ENCODE measurements at places on chromosomes 7 and 10. TPM values are rescaled to one million over a fixed set of nuclear protein-coding genes. Genes with fewer than 3 reads are reported as not detected.
A peak's percentile ranks its signal among the peaks of the same experiment; 100 is the strongest.

DNA sequence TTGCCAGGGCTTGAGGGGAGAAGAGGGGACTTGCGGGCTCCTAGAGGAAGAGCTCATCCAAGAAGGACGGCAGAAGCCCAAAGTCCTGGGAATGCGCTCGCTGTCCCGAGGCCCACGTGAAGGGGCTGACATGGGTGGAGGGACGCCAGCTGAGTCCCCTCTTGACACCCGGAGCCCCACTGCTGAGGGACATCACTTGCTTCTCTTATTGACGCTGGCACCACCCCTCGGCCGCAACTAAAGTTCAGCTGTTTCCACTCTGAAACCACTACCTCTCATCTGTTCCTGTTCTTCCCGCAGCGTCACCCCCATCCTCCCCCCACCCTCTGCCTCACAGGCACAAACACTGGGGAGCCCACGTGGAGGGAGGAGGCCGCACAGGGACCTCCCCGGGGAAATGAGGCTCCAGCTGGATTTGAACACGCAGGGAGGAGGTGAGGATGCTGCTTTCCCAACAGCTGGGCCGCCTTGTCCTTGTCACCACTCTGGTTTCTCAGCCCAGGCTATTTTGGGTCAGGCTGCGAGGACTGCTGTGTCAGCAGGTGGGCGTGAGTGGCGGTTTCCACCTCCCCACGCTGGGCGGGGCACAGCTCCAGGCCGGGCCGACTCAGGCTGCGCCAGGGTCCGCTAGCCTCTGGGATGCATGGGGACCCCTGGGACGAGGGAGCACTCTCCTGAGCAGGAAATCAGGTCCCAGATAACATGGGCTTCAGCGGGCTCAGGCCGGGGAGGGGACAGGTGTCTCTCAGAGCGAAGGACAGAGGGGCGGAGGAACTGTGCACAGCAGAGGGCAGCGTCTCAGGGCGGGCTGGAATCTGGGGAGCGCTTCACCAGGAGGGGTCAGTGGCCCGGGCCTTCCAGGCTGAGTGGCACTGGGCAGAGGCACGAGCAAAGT, 156.3 kb downstream of the ZNF248 start:
- DNase-seq = no peak

GRCh38 chr10:3619241-3619640, 165.8 kb downstream of the KLF6 start:
- DNase-seq = no peak

GRCh38 chr7:94492601-94493000, 17.0 kb upstream of the CASD1 start:
- DNase-seq = no peak

DNA sequence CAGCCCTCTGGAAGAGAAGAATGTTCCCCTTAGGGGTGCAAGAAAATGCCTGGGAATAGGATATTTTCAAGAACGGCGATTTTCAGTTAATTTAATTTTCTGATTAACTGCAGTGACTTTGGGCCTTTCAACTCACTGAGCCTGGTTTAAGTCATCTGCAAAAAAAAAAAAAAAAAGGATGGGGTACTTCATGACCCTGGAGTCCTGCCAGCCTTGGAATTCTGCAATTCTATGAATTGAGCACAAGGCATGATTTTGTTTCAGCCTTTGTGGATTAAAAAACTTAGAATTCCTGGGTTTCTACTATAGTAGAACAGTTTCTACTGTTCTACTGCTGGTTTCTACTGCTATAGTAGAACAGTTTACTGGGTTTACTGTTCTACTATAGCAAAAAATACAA, 58.3 kb upstream of the CALD1 start:
- DNase-seq = no peak

DNA sequence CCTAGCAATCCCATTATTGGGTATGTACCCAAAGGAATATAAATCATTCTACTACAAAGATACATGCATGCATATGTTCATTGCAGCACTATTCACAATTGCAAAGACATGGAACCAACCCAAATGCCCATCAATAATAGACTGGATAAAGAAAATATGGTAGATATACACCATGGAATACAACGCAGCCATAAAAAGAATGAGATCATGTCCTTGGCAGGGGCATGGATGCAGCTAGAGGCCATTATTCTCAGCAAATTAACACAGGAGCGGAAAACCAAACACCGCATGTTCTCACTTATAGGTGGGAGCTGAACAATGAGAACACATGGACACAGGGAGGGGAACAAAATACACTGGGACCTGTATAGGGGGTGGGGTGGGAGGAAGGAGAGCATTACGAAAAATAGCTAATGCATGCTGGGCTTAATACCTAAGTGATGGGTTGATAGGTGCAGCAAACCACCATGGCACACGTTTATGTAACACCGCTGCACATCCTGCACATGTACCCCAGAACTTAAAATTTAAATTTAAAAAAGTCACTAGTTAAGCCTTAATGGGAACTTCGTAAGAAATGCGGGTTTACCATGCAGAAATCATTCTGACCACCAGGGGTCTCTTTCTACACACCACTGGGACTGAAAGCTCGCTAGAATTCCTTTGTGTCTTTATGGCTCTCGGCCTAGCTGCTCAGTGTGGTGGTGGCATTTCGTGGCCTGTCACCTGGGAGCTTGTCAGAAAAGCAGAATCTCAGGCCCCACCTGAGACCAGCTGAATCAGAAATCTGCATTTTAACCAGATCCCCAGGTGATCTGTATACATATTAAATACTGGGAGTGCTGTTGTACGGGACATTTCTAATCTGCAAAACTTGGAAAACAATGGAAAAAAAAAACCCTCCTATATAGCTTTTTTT, 9.5 kb downstream of the ANKRD1 start:
- DNase-seq = peak; percentile 56

DNA sequence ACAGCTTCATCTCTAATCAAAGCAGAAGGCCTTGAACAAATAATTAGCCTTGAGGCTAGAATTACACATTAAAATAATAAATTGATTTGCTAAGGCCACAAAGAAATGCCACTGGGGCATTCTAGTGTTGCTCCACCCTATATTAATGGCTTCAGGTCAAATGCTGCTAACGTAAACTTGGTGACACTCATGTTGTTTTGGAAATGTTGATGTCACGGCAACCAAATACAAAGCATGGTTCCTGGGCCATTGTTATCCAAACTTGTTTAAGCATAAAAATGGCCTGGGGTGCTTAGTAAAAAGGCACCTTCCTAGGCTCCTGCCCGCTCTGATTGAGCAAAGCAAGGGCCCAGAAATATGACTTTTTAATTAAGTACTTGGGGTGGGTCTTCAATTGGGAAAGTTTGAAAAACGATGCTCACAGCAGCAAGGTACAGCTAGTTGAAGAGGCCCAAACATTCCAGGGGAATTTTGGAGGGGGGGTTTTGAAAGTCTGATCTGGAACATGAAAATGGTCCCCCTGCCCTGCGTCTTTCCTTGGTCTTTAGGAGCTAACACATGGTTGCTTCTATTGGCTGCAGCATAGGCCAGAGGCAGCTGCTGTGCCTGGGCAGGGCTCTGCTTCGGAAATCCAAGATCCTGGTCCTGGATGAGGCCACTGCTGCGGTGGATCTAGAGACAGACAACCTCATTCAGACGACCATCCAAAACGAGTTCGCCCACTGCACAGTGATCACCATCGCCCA, 67.8 kb downstream of the ABCC2 start:
- no peak for DNase-seq

GRCh38 chr10:100173035-100173434, 12.8 kb downstream of the ERLIN1 start:
- no peak for DNase-seq

GRCh38 chr7:139749545-139749944, 28.3 kb downstream of the HIPK2 start:
- DNase-seq = no peak

GRCh38 chr7:3151784-3152183, 108.1 kb upstream of the CARD11 start:
- no peak for DNase-seq

DNA sequence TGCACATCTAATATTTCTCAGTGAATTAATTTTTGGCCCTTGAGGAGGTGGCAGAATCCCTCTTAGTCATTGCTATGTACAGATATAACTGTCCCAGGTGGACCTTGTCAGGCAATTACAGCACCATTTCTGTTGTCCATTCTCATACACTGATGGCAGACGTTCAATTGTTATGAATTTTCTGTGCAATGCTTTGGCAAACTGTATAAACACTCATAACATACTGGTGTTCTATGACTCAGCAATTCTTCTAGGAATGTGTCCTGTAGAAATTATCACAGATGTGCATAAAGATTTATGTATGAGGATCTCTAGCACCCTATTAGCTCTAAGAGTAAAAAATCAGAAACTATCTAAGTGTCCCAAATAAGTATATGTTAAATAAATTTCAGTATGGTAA, 80.8 kb downstream of the DNAJB9 start:
- no peak for DNase-seq

DNA sequence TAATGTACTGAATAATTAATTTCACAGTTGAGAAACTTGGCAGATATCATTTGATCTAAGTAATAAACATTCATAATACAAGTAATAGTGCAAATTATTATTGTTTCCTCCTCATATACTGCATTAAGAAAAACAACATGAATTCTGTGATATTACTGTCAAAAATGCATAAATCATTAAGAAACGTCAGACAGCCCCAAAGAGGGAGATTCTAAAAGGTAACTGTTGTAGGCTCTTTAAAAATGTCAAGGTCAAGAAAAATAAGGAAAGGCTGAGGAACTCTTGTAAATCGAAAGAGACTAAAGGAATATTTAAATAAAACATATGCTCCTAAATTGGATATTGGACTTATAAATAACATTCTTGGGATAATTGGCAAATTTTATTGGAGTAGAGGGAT, 67.9 kb downstream of the CABCOCO1 start:
- DNase-seq = no peak

- no peak for DNase-seq
These were observed 461.1 kb downstream of the ARL4A start for GRCh38 chr7:13148548-13148947.

- no peak for DNase-seq
These were observed 43.7 kb downstream of the DNAJC12 start for GRCh38 chr10:67794256-67794655.

DNA sequence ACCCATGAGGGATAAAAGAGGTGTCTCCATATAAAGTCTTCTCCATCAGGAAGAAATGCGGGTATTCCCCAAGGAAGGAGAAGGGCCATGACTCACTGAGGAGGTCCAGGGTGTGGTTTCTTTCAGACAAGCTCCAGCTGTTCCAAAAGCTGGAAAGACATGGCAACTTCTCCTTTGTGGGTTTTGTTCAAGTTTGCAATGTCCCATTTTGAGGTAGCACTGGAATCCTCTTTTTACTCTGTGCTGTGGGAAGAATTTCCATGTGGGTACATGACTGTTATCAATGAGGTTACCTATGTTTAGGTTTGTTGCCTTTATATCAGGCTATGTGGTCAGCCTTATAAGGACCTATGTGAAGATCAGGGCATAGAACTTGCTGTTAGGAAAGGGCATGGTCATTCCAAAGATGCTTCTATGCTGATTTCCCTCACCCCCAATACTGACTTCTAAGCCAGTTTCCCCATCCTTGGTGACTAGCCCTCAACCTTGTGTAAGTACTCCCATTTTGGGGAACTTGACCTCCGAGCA, 697.5 kb downstream of the INHBA start:
- DNase-seq = peak; percentile 70

DNA sequence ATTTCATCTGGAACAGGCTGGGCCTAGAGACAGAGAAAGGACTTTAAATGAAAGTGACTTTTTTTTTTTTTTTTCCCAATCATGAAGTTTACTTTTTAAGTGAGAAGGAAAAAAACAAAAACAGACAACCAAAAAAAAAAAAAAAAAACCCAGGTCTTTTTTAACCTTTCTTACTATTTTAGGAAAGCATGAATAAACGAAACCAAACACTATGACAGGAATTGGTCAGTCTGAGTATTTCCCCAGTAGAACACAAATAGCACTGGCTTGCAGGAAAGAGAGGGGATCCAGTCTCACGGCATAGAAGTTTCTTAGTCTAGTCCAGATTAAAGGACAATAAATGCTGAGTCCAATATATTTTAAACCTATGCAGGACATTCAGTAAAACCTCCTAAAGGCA, 180.5 kb upstream of the CCDC6 start:
- DNase-seq = no peak

DNA sequence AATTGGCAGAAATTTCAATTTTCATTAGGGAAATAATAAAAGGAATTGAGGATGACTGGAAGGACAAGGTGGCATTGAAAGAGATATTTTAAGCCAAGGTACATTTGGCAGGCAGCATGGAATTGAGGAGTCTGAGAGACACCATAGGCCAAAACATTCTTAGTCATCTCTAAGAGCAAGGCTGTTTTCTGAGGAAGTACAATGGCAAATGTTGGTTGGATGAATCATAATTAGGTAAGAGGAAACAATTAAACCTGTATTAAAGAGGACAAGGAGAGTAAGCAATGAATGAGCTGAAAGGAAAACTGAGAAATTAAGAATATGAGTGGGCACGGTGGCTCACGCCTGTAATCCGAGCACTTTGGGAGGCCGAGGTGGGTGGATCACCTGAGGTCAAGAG, 86.3 kb downstream of the MRPL32 start:
- no peak for DNase-seq

- no peak for DNase-seq
These were observed 262.1 kb downstream of the CREB5 start for GRCh38 chr7:28674359-28674782.

GRCh38 chr7:50531401-50531911, 33.7 kb downstream of the DDC start:
- no peak for DNase-seq

- DNase-seq = no peak
These were observed 26.5 kb upstream of the PPP1R3A start for GRCh38 chr7:113945018-113945938.

- DNase-seq = no peak
These were observed 10.7 kb downstream of the HIP1 start for GRCh38 chr7:75727881-75728593.

- DNase-seq = peak; percentile 70
These were observed 150.2 kb downstream of the GNAI1 start for GRCh38 chr7:80284855-80285254.

- DNase-seq = no peak
These were observed 80.8 kb upstream of the KLF14 start for GRCh38 chr7:130814778-130815335.

GRCh38 chr10:74824184-74824899, 2.1 kb upstream of the KAT6B start:
- DNase-seq = no peak

The CALHM1 gene
- polyA plus RNA-seq = not detected

The HIP1 gene
- polyA plus RNA-seq = 13.7 TPM

The ANKRD7 gene
- 0.50 TPM for polyA plus RNA-seq

The DEPP1 gene
- polyA plus RNA-seq = 50.3 TPM

The INA gene
- 6.6 TPM for polyA plus RNA-seq

The IGF2BP3 gene
- 78.5 TPM for polyA plus RNA-seq

The PLCE1 gene
- polyA plus RNA-seq = 2.0 TPM

The AMZ1 gene
- polyA plus RNA-seq = 0.67 TPM
